ENCODE measurements at places on chromosomes 12 and 14. TPM values are rescaled to one million over a fixed set of nuclear protein-coding genes. Genes with fewer than 3 reads are reported as not detected.

IRAK3 gene
- total RNA-seq, result 0.38 TPM

IAPP gene
- not detected for total RNA-seq

LTBR gene
- 2.1 TPM for total RNA-seq

SLC2A3 gene
- 392 TPM for total RNA-seq

TESPA1 gene
- 45.1 TPM for total RNA-seq

ZNF705A gene
- total RNA-seq, result not detected

Measured in activated naive CD4-positive, alpha-beta T cell treated with anti-CD3 and anti-CD28 coated beads for 36 hours (primary cell).